ENCODE measurements at places on chromosomes 6 and 20.

GRCh38 chr6:55399351-55399750, 72.1 kb downstream of the GFRAL start:
- no peak for DNase-seq

GRCh38 chr6:159609652-159610178, 83.3 kb downstream of the SOD2 start:
- no peak for DNase-seq

DNA sequence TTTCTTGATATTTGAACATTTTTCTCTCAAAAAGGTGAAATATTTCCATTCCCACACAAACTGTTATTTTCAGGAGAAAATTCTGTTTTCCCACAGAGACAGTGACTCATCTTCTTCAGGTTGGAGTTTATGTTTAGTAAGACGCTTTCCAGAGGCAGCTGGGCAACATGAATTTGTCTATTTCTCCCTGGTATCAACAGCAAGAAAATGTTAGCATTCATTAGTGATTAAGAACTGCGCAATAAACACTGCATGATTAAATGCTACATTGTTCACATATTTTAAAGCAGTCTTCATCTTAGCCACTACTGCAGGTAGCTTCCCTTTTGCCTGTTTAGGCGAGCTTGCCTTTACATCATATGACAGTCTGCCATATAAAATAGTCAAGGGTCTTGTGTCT, 295.7 kb downstream of the C6orf118 start:
- DNase-seq, result no peak

GRCh38 chr6:117481278-117481925, 1.1 kb upstream of the DCBLD1 start:
- no peak for DNase-seq

DNA sequence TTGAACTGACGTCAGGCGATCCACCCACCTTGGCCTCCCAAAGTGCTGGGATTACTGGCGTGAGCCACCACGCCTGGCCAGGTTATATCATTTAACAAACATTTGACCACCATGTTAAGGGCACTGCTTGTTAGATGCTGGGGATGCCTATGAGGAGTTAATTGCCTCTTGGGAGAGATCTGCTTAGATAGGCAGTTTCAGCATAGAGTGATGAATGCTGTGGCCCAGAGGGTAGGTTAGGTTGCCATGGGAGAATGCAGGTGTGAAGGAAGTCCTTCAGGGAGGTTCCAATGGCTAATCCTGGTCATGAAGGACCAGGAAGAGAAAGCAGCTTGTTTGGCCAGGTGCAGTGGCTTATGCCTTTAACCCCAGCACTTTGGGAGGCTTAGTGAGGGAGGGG, 17.0 kb downstream of the PHF20 start:
- DNase-seq, result no peak

DNA sequence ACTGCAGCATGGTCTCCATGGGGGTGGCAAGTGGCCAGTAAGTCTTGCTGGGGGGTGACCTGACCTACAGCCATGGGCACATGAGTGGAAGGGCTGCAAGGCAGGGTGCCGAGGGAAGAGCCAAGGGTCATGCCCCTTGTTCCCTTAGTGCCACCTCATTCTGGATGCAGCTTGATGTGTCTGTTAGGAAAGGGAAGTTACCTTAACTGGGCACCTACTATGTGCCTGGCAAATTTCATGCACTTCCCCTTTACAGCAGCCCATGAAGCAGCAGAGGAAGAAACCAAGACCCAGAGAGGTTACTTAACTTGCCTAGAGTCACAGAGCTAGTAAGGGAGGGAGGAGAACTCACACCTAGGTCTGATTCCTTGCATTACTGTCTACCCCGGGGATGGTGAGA, 174.0 kb downstream of the MRPL14 start:
- DNase-seq, result no peak

DNA sequence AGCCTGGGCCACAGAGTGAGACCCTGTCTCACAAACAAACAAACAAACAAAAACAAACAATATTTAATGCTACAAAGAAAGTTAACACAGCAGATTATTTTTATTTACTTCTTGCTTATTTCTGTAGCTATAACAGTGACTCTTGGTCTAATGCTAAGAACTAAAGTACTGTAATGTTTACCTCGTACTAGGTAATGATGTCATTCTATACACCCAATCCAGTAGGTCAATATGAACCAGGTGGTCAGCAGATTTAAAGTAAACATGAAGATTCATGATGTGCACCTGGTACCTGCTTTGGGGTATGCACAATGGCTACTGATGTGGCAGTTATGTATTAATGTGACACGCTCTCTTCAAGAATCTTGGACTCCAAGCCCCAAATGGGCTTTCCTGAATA, 36.6 kb upstream of the CARMIL1 start:
- DNase-seq, result no peak

GRCh38 chr6:46220352-46221221, 49.8 kb upstream of the ENPP5 start:
- DNase-seq, result no peak

Data from NCI-H2107 (cell line).